CD4-positive, alpha-beta T cell treated with Interleukin-1 beta for 1 hour (primary cell): ENCODE measurements at places on chromosomes 5 and 9.

DNA sequence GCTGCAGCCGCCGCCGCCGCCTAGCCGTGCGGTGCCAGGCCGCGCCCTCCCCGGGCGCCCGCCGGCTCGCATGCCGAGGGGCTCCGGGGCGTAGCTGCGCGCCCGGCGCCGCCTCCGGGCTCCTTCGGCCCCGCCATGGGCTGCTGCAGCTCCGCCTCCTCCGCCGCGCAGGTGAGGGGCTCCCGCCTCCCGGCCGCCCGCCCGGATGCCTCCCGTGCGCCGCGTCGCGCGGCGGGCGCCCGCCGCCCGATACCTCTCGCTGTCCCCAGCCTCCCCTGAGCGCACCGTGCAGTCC, 230 bp downstream of the SLC44A1 start:
- no peak for DNase-seq

GRCh38 chr9:106835840-106836239, 27.1 kb upstream of the ZNF462 start:
- DNase-seq: no peak

DNA sequence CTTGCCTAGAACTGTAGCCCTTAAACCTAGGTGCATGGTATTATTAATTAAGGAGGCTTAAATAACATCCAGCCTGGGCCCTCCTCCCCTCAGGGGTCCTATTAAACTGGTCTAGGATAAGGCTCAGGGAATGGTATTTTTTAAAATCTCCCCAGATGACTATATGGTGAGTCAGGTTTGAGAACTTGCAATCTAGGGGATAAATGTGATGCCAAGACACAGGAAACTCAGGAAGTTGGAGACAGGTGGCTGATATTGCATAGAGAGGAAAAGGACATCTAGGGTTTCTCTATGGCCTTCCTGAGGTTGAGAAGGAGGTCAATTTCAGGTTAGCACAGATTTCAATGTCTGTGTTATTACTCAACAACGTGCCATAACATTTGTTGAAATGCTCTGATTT, 581.0 kb downstream of the TLE1 start:
- DNase-seq: no peak

GRCh38 chr5:112529525-112529924, 110.4 kb upstream of the EPB41L4A start:
- no peak for DNase-seq

- no peak for DNase-seq
Observed at GRCh38 chr5:42461507-42461906, 38.3 kb downstream of the GHR start.

DNA sequence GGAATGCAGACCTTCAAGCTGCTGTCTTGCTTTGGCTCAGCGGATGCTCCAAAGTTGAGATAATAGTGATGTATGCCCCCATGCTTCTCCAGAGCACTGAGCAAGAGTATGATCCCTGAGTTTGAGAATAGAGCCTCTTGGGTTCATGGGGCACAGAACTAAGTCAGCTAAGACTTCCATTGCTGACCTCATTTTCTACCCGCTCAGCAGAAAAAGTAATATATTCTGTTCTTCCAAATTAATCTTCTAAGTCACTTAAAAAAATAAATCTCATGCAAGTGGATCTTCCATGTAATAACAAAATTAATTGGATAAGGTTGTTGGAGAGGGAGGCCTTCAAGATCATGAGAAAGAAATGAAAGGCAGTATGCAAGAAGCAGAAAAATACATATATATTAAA, 483.9 kb downstream of the DNAH5 start:
- DNase-seq: no peak

GRCh38 chr9:83012168-83012921, 50.6 kb downstream of the RASEF start:
- no peak for DNase-seq

DNA sequence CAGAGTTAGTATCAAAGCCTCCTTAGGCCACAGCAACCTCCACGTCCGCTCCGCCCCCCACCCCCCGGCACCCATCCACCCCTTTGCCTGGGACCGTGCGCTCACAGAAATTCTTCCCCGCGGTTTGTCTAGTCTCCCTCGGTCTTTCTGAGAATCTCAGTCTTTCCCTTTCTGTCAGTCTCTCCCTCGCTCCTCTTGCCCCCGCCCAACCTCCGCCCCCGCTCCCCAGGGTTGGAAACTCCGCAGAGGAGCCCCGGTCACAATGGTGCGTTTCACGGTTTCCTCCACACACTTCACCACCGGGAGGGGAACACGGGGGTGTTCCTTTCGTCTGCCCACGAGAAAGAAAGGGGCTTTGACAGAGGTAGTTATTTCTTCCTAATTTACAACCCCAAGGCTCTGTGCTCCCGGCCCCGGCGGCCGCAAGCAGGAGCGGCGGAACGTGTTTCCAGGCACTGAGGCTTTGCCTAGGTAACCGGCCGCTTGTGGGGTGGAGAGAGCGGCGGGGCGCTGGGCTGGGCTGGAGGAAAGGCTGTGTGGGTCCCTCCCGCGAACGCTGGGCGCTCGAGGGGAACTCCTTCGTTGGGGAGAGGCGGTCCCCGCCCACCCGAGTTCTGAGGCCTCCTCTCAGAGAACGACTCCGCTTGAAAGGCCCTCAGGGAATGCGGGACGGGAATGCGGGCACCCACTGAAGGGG, 2.1 kb downstream of the NR4A3 start:
- DNase-seq: peak; percentile 63

DNA sequence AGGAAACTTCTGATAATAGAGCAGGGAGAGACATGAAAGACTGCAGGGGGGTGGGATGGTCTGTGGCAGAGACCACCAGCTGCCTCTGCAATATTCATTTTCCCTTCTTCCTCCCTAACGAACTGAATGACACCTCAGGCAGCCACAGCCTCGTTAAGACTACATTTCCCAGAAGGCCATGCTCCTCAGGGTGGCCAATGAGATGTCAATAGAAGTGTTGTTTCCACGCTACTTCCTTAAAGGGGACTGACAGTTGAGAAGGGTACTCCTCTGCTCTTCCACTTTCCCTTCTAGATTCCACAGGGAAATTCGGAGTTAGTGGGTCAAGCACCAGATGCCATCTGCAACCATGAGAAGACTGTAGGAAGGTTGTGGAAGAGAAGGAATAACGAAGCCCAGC, 52.0 kb upstream of the DAPK1 start:
- peak; percentile 37 for DNase-seq

DNA sequence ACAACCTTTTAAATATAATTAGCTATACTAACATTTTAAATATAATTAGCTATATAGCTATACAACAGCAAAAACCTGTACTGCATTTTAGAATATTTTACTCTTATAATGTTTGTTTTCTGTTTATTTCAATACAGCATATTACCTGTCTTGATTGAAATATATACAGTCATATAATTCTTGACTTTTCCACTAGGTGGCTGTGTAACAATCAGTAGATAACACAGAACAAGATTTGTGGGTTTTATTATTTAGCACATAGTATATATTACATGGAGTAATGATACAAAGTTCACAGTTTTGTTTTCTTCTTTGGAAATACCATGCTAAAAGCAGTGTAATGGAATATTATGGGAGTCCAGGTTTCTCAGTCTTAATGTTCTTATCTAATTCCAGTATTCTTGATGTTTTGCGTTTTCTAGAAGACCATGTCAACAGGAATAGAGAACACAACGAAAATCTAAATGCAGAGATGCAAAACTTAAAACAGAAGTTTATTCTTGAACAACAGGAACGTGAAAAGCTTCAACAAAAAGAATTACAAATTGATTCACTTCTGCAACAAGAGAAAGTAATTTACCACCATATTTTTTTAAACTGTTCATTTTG, 13.3 kb downstream of the HMMR start:
- DNase-seq: no peak

- no peak for DNase-seq
Observed at GRCh38 chr5:62312036-62312435, 6.0 kb downstream of the KIF2A start.

DNA sequence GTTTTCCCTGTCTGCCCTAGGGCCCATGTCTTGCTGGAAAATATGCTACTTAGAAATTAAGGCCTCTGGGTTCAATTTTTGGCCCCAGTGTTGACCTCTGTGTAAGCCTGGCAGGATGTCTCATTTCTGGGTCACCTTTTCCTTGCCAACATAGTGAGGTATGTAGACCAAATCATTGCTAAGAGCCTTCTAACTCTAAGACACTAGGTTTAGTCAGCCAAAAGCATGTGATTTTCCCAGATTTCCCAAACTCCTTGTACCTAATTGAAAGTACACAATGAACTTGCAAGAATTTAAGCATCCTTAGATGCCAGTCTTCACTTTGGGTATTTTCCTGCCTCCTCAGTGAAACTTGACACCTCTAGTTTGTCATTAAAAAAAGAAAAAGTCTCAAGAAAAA, 77.0 kb downstream of the GALNT10 start:
- no peak for DNase-seq

GRCh38 chr9:126123927-126124326, 202.7 kb upstream of the MVB12B start:
- no peak for DNase-seq

- no peak for DNase-seq
Observed at GRCh38 chr5:33558489-33558888, 117.7 kb downstream of the TARS1 start.

- DNase-seq: no peak
Observed at GRCh38 chr5:180098526-180098925, 27.0 kb upstream of the RNF130 start.

- no peak for DNase-seq
Observed at GRCh38 chr9:84139296-84140070, 158.9 kb downstream of the RMI1 start.

GRCh38 chr9:99813739-99814138, 7.9 kb upstream of the NR4A3 start:
- no peak for DNase-seq

DNA sequence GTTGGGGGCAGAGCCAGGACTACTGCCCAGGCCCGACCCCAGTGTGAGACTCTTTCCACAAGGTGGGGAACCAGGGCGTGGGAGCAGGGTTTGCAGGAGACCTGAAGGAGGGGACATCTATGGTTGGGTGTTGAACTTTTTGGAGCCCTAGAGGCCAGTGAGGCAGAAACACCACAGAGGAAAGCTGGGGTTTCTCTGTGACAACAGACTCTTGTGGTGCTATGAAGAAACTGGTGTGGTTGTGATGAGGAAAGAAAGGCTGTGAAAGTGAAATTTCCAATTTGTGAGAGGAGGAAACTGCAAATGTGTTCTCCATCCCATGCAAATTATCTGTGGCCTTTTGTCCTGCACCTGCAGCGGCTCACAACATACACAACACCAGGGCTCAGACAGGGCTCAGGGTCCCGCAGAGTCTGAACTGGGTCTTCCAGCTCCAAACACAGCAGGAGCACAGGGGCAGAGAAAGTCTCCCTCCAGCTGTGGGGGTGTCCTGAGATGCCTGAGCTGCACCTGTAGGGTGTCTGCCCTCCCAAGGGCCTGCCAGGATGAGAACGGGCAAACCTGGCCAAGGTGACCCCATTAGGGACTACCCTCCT, 51.4 kb upstream of the GRHPR start:
- peak; percentile 31 for DNase-seq

DNA sequence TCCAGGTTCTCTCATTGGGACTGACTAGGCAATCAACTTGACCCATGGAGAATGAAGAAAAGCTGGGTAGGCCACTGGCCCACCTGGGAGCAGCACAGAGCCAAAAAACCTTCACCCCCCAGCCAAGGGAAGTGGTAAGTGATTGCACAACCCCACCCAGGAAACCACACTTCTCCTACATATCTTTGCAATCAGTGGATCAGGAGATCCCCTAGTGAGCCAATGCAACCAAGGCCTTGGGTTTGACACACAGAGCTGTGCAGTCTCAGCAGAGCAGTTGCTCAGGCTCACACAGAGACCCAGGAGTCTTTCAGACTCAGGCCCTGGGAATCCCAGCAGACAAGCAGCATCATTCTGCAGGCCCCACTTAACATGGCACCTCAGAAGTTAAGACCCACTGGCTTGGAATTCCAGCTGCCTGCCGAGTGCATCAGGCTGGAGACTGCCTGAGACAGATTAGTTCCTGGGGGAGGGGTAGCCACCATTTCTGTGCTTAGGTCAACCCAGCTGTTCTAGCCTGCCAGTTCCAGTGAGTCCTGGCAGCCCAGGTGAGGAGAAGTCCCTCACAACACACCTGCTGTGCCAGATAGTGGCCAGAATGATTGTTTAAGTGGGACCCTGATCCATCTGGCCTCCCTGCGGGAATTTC, 136.4 kb downstream of the SAXO1 start:
- no peak for DNase-seq

- no peak for DNase-seq
Observed at GRCh38 chr5:170441393-170441784, 52.2 kb upstream of the KCNMB1 start.

DNA sequence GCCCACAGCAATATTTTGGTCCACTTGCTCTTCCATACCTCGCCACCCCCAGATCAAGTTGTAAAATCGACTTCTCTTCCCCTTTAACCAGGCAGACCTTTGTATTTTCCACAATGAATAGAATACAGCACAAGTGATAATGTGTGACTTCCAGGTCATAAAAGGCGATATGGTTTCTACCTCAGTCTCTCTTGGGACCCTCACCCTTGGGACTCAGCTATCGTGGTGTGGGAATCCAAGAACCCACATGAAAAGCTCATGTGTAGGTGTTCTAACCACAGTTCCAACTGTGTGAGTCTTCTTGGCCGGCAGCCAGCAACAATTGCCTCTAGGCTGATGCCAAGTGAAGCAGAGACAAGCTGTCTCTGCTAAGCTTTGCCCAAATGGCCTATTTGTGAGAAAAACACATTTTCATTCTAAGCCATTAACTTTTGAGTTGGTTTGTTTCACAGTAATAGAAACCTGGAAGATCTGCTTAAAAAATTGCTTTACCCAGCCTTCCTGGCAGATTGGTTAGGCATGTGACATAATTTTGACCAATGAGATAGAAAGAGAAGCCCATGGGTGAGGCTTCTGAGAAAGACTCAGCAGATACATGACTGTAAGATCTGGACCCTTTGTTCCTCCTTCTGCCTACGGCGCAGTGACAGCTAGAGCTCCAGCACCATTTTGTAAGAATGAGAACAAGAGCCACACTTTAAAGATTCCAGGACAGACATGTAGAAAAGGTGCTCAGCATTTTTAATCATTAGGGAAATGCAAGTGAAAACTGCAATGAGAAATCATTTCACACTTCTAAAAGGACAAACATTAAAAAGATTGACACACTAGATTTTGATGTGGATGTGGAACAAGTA, 18.3 kb upstream of the MLLT3 start:
- peak; percentile 70 for DNase-seq

DNA sequence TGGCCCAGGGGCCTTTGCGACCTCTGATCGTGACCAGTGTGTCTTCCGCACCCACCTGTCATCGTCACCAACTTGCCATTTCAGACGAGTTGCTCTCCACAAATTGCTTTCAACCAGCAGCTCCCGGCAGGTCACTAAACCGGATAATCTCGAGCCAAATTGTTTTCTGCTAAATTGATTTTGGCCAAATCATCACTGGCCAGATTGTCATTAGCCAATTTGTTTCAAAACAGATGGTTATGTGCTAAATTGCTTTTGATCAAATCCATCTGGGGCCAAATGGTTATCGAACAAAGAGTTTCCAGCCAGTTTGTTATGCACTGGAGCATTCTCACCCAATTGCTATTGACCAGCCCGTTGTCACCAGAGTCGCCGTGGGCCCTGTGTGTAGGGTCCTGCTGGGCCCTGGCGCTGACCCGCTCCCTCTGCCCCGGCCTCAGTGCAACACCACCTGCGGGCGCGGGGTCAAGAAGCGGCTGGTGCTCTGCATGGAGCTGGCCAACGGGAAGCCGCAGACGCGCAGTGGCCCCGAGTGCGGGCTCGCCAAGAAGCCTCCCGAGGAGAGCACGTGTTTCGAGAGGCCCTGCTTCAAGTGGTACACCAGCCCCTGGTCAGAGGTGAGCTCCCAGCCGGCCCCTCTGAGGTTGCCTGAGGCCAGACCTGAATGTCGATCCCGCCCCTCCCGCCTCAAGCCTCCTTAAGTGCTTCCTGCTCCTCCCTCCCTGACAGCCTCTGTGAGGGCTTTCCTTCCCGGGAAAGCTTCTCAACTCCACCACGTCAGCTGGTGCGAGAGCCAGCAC, 35.6 kb downstream of the ADAMTSL2 start:
- no peak for DNase-seq

GRCh38 chr9:100222674-100223073, 123.6 kb downstream of the INVS start:
- no peak for DNase-seq
